Spleen (tissue), 13 donors: ENCODE measurements at places on chromosomes 5 and 9. TPM values are rescaled to one million over a fixed set of nuclear protein-coding genes. Genes with fewer than 3 reads are reported as not detected.

PRUNE2 gene
- 3.3 TPM for polyA plus RNA-seq

DELE1 gene
- polyA plus RNA-seq: 83.3 TPM

MED7 gene
- 27.0 TPM for polyA plus RNA-seq

PTPA gene
- 65.4 TPM for polyA plus RNA-seq

ERBIN gene
- polyA plus RNA-seq: 20.4 TPM

ANKRD34B gene
- polyA plus RNA-seq: 0.06 TPM

PIP5KL1 gene
- polyA plus RNA-seq: 0.13 TPM

CETN3 gene
- polyA plus RNA-seq: 18.2 TPM

- H3K36me3 ChIP-seq: no peaks in the 10 kb centered on the region
- DNase-seq: no peak
- H3K4me1 ChIP-seq: no peaks in the 10 kb centered on the region
- H3K27ac ChIP-seq: no peak overlapping the region
These were observed 499.1 kb upstream of the GRIN3A start for GRCh38 chr9:102237520-102237919.

GRCh38 chr9:129720865-129721545 is 31.8 kb downstream of the PTGES start:
- no peak for DNase-seq
- H3K4me3 ChIP-seq: no peak overlapping the region
- no peaks in the 10 kb centered on the region for H3K36me3 ChIP-seq
- H3K4me1 ChIP-seq: no peaks in the 10 kb centered on the region
- no peaks in the 10 kb centered on the region for H3K27me3 ChIP-seq

GRCh38 chr5:94485067-94485466 is 133.3 kb downstream of the KIAA0825 start:
- no peak overlapping the region for H3K27ac ChIP-seq
- no peak for DNase-seq
- no peaks in the 10 kb centered on the region for H3K27me3 ChIP-seq

DNA sequence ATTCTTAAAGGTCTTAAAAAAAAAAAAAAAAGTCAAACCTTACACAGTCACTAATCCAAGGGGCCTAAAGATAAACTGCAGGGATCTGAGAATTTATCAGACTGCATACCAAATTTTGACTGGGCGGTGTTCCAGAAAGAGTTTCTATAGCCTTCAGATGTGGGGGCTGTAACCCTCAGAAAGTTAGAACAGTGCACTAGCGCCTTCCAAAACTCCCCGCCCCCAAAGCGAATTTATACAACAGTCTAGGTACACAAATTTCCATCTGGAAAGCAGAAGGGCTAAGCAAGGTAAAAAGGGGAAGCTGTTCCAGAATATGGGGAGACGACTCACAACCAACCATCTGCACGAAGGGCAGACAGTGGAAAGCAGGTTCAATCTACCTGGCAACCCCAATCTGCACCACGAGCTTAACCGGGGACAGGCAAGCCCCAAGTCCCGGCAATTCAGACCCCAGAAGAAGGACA is 813 bp downstream of the ERMP1 start:
- H3K27ac ChIP-seq: no peak overlapping the region
- H3K4me3 ChIP-seq: peak overlapping the region; percentile 94
- H3K36me3 ChIP-seq: no peaks in the 10 kb centered on the region

DNA sequence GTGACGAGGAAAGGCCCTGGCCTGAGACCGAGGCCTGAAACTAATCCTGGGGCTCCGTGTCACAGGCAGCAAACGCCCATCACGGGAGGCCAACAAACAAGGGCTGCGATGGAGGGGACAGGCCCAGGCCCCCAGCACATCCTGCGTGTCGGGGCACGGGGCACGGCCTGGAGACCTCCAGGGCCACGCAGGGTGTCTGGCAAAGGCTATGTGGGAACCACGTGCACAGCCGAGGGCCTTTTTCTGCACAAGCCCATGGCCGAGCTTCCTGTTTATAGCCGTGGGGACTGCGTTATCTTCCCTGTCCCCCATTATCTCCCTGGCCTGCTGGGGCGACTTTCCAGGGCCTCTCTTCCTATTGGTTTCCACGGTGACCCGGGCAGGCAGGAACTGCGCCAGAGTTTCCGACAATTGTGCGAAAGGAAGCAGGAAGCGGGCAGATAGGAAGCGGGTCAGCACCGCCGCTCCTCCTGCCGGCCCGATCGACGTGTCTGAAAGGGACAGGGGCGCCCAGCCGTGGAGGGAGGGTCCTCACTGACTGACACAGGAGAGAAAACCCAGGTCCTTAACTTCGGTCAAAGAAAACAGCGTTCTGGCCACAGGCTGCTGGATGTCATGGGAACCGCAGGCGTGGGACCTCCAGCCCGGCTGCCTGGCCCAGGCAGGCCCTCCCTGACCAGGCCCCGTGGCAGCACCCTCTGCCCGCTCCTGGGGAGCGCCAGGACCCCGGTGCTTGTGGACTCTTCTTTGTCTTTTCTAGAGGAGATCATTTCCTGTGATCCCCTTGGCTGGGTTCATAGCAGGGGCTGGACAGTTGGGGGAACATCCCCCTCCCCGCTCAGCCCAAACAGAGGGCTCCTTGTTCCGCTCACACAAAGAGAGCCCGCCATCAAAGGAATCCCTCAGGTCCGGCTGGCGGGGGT is 29.1 kb upstream of the SEC16A start:
- H3K27me3 ChIP-seq: no peaks in the 10 kb centered on the region
- H3K27ac ChIP-seq: peak overlapping the region; percentile 82
- peaks cover 98% of the 10 kb centered on the region for H3K36me3 ChIP-seq
- H3K4me3 ChIP-seq: no peak overlapping the region

GRCh38 chr5:93206203-93206602 is 374.8 kb downstream of the NR2F1-AS1 start:
- no peaks in the 10 kb centered on the region for H3K36me3 ChIP-seq
- H3K4me1 ChIP-seq: no peaks in the 10 kb centered on the region
- DNase-seq: no peak

GRCh38 chr9:108972626-108973209 is 38.5 kb downstream of the ABITRAM start:
- no peak overlapping the region for H3K4me3 ChIP-seq
- DNase-seq: no peak
- no peaks in the 10 kb centered on the region for H3K36me3 ChIP-seq
- H3K27ac ChIP-seq: no peak overlapping the region

DNA sequence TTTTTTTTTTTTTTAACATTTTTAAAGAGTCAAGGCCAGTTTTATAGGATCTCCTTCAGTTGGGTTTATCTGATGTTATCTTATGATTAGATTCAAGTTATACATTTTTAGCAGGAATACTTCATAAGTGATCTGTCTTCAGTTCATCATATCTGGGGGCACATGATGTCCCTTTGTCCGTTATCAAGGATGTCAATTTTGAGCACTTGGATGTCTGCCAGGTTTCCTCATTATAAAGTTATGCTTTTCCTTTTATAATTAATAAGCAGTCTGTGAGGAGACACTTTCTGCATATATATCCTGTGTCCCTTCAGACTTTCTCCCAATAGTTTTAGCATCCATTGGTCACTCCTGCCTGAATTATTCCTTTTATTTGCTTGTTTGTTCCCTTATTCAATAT is 11.8 kb downstream of the HDHD3 start:
- no peaks in the 10 kb centered on the region for H3K4me1 ChIP-seq
- no peaks in the 10 kb centered on the region for H3K36me3 ChIP-seq
- no peak overlapping the region for H3K4me3 ChIP-seq
- H3K27me3 ChIP-seq: no peaks in the 10 kb centered on the region
- H3K27ac ChIP-seq: no peak overlapping the region
- DNase-seq: no peak

GRCh38 chr5:140598836-140599235 is 34.1 kb downstream of the CD14 start:
- no peak overlapping the region for H3K4me3 ChIP-seq
- H3K27ac ChIP-seq: no peak overlapping the region
- no peaks in the 10 kb centered on the region for H3K27me3 ChIP-seq
- no peaks in the 10 kb centered on the region for H3K36me3 ChIP-seq

DNA sequence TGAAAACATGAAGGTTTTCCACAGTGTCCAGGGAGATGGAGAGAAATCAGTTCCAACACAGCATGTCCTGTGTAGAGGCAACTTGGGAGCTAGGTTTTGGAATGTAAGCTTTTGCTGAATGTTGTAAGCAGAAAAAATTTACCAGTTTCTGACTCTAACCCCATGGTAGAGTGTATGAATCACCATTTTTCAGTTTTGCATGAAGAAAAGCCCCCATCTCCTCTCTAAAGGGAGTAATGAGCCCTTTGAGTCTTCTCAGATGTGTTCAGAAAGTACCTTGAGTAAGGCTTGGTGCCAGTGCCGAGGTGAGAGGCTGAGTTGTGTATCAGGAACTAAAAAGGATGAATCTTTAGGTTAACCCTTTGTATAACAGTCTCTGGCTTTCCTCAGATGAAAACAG is 96.2 kb downstream of the ADRB2 start:
- H3K4me3 ChIP-seq: no peak overlapping the region
- H3K27ac ChIP-seq: no peak overlapping the region
- peaks cover 11% of the 10 kb centered on the region for H3K27me3 ChIP-seq
- no peaks in the 10 kb centered on the region for H3K36me3 ChIP-seq
- no peak for DNase-seq

- DNase-seq: no peak
- H3K27ac ChIP-seq: no peak overlapping the region
- no peak overlapping the region for H3K4me3 ChIP-seq
- no peaks in the 10 kb centered on the region for H3K36me3 ChIP-seq
- H3K27me3 ChIP-seq: no peaks in the 10 kb centered on the region
These were observed 68.3 kb upstream of the ZSWIM6 start for GRCh38 chr5:61263561-61264272.

DNA sequence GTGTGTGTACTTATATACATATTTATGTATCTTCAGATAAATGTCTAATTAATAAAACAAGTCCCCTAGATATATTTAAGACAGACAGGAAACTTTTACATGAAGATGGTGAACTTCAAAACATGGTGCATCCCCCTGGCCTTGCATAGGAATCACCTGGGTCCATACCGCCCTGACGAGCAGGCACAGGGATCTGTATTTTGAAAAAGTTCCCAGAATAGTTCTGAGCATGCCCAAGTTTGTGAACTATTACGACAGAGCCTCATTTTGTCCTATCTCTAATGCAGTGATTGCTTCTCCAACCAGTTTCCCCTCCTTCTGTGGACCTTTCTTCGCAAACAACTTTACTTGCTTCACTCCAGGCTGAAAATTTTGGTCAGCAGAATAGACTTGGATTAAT is 98.1 kb downstream of the APBA1 start:
- no peaks in the 10 kb centered on the region for H3K27me3 ChIP-seq
- no peak overlapping the region for H3K27ac ChIP-seq
- no peak overlapping the region for H3K4me3 ChIP-seq
- H3K36me3 ChIP-seq: no peaks in the 10 kb centered on the region
